ENCODE measurements at places on chromosomes 16 and 17.
A peak's percentile ranks its signal among the peaks of the same experiment; 100 is the strongest.

DNA sequence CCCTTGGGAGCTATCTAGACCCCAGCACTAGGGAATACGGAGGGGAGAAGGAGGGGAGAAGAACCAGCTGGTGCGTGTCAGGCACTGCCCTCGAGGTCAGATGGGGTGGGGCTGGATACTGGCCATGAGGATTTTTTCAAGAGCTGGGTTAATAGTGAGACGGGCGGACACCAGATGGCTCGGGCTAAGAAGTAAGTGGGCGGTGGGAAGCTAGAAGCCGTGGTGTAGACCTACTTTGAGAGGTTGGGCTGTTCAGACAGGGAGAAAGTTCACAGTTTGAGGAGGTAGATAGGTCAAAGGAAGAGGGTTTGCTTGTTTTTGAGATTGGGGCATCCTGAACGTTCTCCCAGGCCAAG lies 303.8 kb downstream of the SEC14L1 start:
- DNase-seq = no peak

- DNase-seq = peak; percentile 91
These were observed 28.4 kb upstream of the MED13 start for GRCh38 chr17:62093188-62094155.

DNA sequence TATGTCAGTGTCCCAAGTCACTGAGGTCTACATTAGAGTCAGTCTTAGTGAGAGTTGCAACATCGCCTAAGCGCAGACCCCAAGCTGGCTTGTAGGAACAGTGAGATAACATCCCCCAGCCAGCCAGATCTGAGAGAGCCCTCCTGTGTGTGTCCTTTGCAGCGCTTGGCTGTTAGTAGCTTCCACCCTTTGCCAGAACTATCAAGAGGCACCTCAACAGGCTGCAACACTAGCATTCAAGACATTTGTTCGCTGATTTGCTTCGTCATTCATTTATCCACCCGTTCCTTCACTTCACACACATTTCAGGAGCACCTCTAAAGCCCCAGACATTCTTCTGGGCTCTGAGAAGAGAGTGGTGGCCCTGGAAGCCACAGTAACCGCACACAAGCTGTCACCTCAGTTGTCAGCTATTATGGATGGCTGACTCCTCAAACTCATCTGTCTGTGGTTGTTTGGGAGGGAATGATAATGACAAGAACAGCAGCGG lies 289.6 kb downstream of the WWOX start:
- no peak for DNase-seq

DNA sequence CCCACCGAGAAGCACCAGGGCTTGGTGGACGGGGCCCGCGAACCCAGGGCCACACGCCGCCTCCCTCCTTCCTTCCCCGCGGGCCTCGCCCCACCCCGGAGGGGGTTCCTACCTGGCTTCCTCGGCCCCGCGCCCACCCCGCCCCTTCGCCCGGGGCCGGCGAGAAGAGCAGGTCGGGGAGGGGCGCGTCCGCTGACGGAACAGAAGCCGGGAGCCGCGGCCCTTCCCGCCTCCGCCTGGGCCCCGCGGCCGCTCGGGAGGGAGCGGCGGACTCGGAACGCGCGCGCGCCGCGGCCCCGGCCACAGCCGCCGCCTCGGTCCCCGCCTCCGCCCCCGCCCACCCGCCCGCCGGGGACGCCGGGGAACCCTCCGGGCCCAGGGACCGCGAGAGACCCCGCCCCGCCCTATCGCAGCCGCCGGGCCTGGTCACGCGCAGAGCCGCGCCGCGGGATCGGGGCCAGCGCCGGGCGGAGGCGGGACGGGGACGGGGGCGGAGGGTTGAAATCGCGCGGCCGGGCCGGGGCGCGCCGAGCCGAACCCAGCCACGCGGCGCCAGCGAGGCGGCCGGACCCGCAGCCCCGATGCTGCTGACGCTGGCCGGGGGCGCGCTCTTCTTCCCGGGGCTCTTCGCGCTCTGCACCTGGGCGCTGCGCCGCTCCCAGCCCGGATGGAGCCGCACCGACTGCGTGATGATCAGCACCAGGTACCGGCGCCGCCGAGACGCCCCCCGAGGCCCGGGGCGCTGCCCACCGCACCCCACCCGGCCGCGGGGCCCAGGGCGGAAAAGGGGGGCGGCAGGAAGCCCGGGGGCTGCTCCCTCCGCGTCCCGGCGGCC lies at the start of gene TLCD3A:
Gene TLCD3A (plus strand): TSS at position 530 of the 835 bp plus-strand sequence. CDS start 52 bp downstream, at position 582.
- peak; percentile 61 for DNase-seq

Data from A549 (cell line).